ENCODE measurements at places on chromosomes 12 and 14.
A peak's percentile ranks its signal among the peaks of the same experiment; 100 is the strongest.

DNA sequence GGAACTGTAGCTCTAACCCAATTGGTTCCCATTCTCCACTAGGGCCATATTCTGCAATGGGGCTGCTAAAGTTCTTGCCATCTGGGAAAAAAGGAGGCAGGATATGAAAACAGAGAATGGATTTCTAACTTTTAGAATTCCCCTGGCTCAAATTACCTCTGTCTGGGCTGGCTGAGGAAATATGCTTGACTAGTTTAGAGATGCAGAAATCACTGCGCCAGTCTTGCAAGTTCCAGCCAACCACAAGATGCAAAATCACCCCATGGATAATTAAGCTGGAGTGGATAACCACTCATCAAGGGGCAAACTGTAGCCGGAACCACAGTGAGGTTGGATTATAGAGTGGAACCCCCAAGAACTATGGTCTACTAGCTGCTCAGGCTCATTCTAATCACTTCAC lies 126.3 kb downstream of the RALGAPA1 start:
- DNase-seq, result peak; percentile 60

- DNase-seq, result no peak
Observed at GRCh38 chr14:82759656-82760055, 1226.0 kb upstream of the SEL1L start.

- DNase-seq, result no peak
Observed at GRCh38 chr14:72788972-72789728, 104.8 kb downstream of the DPF3 start.

GRCh38 chr12:33438025-33438772 lies 1.4 kb downstream of the SYT10 start:
- no peak for DNase-seq

DNA sequence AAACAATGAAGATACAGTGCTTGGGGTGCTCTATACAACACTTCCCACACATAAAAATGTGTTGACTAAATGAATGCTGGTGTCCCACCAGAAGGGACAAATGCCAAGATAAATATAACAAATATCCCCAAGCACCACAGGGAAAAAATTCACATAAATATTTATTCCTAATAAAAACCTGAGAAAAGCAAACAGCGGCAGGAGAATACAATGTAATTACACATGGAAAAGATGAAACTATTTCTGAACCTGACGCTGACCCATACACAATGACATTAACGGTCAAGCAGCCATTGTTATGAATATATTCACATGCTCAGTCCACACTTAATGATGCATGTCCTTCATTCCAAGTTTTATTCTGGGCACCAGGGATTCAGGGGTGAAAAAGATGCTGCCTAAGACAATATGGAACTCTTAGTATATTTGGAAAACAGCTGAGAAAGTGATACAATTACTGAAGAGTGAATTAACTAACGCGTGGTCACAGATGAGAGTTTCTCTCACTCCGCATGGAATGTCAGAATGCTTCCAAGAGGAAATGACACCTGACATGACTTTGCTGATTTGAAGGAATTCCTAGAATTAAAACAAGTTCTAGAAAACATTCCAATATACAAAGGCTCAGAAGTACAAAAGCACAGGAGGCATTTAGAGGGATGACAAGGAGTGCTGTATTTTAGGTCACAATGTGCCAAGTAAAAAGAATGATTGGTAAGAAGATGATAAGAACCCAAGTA lies 27.9 kb upstream of the PTPRR start:
- peak; percentile 30 for DNase-seq

GRCh38 chr12:58745348-58746125 lies 174.8 kb downstream of the LRIG3 start:
- DNase-seq, result no peak

DNA sequence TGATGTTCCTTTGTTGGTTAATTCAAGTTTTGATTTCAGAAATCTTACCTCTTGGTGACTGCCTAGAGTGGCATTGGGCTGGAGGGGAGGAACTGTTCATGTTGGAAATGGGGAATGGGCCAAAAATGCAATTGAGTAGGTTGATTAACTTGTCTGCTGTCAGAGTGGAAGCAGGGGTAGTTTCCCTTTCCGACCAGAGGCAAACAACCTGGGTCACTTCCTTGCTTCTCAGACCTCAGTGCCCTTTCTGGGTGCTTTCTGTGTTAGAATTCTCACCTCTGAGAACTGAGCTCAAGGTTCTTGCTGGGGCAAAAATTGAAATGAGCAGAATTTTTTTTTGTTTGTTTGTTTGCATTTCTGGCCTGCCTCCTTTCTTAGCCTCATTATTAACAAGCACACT lies 2.3 kb upstream of the M6PR start:
- DNase-seq, result no peak

DNA sequence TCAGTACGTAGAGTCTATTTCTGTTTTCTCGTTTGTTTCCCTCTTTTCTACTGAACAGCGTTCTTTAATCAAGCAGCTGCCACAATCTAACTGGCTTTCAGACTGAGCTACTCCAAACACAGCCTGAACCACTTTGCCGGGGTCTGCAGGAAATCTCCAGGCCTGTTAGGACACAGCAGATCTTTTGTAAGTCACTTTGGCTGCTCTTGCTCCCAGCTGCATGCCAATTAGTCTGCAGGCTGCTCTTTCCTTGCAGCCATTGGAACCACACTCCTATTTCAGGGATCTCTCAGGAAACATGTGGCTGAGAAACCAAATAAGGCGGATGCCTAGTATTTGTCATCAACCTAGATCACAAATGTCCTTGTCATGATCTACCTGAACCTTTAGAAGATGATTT lies 73.6 kb downstream of the TMTC1 start:
- DNase-seq, result no peak
